NCI-H1417 (cell line): ENCODE measurements at places on chromosomes 5 and 9.

DNA sequence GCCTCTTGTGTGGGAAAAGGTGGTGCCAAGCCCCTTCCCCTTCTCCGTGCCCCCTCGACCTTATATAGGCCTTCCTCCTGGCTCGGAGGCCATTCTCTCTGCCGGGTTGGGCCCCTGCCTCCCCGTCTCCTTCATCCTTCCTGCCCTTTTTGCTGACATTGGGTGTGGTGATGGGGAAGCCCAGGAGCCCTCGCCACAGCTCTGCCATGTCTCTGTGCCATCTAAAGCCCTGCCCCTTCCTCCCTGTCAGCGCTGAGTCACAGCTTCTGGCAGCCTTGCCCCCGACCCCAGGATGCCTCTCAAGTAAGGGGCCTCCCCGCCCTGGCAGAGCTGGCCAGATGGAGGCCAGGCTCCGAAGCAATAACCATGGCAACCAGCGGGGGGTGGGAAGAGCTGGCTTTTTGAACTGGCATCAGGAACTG lies 30.4 kb downstream of the JADE2 start:
- DNase-seq, result peak; percentile 36

DNA sequence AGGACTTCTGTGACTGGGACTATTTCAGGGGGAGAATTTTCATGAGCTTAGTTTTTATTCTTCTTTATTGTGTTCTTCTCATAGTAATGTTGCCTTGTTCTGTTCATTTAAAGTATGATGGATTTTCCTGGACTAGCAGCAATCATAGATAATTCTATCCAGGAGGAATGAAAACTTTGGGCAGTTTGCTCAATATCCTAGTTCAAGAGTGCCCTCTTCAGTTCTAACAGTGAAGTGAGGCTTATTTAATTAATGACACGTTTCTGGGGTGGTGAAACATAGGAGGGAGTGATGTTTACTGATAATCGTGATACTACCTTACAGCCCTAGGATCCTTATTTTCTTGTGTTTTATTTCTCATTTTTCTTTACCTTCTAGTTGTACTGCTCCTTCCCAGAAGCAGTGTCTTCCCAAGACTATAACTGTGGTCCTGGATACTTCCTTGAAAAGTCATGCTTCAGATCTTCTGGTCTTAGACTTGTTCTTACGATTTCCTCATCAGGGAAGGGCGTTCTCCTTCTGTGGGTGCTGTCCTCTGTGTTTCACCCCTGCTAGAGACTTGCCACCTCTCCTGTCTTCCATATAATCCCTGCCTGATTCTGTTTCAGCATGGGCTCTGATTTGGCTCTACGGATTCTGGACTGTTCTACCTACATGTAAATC lies 57.4 kb downstream of the CFAP95 start:
- DNase-seq, result peak; percentile 19

DNA sequence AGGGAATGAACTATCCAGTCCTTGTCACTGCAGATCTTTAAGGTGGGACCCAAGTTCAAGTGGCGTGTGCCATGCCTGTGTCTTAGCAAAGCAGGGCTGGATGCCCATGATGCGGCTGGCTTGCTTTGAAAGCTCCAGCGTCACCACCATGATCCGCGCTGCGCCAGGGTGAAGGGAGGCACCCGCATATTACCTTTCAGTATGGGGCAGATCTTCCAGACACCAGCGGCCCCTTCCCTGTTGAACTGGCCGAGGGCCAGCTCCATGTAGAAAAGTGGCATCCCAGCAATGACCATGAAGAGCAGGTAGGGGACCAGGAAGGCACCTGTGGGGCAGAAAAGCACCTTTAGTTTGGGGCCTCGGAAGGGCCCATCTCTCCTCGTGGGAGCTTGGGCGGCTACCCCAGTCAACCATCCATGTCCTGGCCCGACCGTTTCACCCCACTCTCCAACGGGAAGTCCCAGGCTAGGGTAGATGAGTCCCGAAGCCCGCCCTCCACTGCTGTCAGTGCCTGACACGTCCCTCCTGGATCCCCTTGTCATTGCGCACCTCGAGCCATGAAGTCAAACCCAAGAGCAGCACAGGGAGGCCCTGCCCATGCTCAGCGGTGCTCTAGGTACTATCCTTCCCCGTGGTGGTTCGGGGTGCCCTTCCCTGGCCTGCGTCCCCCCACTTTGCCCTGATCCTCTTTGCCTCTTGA lies 3.9 kb downstream of the SLC6A3 start:
- no peak for DNase-seq

- no peak for DNase-seq
These were observed 29.4 kb downstream of the ECPAS start for GRCh38 chr9:111454751-111455150.

- peak; percentile 56 for DNase-seq
These were observed 16.9 kb downstream of the RAD1 start for GRCh38 chr5:34898258-34898895.

- DNase-seq, result no peak
These were observed 180.9 kb upstream of the SLC24A2 start for GRCh38 chr9:19969721-19970120.

DNA sequence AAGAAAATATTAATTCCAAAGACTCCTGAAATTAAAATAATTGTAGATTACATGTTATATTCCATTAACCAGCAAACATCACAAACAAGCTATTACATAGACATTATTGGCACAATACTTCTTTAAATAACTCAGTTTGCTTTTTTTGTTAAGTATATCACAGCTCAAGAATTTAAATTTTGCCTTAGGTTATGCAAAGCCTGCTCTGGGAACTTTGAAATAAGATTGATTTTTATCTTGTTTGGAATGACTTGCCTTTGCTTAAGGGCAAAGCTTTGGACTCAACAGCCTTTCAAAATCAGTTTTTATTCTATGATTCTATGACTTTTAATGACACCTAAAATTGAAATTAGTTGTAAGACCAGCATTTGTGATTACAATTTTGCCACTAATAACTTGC lies 78.2 kb downstream of the ALDH7A1 start:
- no peak for DNase-seq

- DNase-seq, result peak; percentile 71
These were observed 396.5 kb downstream of the ANXA1 start for GRCh38 chr9:73548201-73548600.

DNA sequence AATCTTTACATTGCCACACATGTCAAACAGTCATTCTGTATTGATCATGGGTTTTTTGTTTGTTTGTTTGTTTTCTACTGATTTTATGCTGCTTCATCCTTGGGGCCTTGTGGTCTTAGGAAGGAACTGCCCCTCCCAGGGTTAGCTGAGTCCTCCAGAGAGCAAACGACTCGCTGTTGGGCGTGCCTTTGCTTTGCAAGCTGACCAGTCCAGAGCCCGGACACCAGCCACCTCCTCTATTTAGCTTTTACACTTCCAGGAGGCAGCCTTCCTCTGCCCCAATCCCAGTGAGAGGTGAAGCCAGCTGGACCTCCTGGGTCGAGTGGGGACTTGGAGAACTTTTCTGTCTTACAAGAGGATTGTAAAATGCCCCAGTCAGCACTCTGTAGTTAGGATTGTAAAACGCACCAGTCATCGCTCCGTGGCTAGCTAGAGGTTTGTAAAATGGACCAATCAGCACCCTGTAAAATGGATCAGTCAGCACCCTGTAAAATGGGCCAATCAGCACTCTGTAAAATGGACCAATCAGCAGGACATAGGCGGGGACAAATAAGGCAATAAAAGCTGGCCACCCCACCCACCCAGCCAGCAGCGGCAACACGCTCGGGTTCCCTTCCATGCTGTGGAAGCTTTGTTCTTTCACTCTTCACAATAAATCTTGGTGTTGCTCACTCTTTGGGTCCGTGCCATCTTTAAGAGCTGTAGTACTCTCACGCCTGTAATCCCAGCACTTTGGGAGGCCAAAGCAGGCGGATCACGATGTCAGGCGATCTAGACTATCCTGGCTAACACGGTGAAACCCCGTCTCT lies 154.4 kb downstream of the ERCC6L2 start:
- no peak for DNase-seq

DNA sequence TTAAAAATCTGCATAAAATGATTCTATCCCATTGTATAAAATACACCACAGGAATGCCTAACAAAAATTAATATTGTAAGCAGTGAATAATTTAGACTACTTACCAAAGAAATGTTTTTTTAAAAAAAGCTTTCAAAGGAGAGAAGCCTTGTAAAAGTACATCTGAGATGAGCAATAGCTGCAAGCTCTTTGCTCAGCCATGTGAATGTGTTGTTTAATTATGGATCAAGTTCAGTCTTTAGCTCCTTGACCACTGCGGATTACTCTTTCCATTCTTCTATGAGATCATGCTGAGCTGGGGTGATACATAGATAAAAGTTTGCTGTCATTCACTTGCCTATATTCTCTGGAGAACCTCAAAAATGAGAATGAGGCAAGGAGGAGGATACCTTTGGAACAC lies 782.4 kb upstream of the ZNF608 start:
- DNase-seq, result no peak

DNA sequence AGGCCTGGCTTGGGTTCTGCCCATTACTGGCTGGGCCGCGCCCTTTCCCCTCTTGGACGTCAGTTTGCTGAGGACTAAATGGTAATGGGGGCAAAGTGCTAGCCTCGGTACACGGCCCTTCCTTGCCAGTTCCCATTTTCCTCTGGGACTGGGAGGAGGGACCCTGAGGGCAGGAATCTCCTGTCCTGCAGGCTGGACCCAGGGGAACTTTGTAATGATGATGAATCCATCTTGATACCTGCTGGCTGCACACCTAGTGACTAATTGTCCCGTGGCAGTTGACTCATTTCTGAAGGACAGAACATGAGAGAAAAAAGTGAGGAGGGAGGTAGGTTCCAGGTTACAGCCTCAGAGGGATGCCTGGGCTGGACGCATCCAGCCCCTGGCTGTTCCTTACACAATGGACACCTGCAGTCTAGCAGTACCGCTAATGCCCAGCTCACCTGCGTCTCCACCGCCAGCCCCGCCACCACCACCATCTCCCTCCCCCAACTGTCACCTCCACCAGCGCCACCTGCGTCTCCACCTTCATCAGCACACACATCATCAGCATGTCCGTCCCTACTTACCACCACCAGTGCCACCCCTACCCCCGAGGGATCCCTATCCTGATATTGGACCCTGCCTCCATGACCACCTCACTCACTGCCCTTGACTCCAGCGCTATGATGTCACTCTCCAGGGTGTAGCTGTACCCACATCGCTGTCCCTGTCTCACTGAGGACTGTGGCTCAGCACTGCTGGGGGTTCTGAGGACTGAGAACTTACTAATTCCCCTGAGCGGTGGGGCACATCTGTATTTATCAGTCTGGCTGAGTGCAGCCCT lies 4.3 kb downstream of the CDHR2 start:
- DNase-seq, result no peak

GRCh38 chr5:146647656-146648199 lies 131.7 kb upstream of the GPR151 start:
- DNase-seq, result peak; percentile 88

- DNase-seq, result peak; percentile 66
These were observed 17.4 kb downstream of the TMOD1 start for GRCh38 chr9:97518909-97519307.

DNA sequence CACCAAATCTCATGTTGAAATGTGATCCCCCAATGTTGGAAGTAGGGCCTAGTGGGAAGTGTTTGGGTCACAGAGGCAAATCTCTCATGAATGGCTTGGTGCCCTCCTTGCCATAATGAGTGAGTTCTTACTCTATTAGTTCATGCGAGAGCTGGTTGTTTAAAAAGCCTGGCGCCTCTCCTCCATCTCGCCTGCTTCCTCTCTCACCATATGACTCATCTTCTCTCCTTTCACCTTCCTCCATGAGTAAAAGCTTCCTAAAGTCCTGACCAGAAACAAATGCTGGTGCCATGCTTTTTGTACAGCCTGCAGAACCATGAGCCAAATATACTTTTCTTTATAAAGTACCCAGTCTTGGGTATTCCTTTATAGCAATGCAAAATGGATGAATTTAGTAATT lies 20.9 kb upstream of the ARHGAP26 start:
- DNase-seq, result no peak

- DNase-seq, result no peak
These were observed 343.6 kb downstream of the LRRC70 start for GRCh38 chr5:62922191-62922590.

DNA sequence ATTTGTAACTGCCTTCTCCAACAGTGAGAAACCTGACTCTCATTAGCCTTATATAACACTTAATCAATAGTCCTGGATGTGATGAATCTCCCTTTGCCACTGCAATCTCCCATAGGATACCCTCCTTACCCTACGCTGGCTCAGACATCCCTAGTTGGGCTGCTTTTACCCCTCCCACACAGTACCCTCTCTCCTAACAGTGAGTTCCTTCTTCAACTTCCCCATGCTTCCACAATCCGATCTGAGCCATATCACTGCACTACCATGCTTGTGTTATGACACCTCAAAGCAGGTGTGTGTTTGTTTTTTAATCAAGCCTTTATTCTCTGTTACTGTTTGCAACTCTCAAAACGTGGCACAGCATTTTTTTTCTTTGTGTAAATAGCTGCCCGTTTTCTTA lies 60.5 kb upstream of the C9orf72 start:
- DNase-seq, result no peak

DNA sequence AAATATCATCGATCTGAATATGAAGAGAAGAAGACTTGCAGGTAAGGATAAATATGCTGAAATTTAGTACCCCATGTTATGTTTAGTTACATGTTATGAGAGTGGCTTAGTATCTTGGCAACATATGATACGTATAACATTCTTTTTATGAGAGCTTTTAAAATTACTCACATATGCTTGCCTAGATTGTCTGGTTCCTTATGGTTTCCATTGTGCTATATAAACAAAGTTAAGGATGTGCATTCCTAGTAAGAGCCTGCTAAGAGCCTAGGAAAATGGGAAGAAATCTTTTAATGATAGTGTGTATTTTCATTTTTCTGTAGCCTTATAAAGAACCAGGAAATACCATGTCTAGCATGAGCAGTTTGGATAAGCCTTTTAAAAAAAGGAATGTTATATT lies 112.0 kb upstream of the KCNN2 start:
- DNase-seq, result no peak

- DNase-seq, result no peak
These were observed 158.5 kb downstream of the TRPM6 start for GRCh38 chr9:74729136-74729695.

DNA sequence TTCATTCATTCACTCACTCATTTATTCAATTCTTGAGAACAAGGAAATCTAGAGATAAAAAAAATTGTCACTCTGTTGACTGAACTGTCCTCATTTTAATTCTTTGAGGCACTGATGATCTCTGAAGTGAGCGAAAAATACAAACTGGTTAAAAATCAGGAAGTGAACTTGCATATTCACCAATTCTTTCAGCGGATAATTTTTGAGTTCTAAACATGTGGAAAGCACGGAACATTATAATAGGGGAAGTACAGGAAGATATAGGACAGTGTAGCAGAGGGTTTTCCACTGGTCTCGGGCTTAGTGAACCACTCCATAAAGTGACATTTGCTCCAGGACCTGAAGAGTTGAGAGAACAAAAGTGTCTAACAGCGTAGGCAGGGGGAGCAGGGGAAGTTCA lies 169.5 kb downstream of the TLR4 start:
- no peak for DNase-seq

DNA sequence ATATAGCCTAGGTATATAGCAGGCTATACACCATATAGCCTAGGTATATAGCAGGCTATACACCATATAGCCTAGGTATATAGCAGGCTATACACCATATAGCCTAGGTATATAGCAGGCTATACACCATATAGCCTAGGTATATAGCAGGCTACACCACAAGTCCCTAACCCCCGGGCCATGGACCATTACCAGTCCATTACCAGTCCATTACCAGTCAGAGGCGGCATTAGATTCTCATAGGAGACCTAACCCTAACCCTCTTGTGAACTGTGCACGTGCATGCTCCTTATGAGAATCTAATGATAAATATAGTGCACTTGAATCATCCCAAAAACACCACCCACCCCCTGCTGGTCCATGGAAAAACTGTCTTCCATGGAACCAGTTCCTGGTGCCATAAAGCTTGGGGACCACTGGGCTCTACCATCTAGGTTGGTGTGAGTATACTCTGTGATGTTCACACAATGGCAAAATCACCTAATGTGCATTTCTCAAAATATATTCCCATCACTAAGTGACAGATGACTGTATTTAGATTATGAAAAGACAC lies 4.7 kb downstream of the PLIN2 start:
- DNase-seq, result no peak
